CD4-positive, CD25-positive, alpha-beta regulatory T cell (primary cell): ENCODE measurements at places on chromosomes 13 and 19. TPM values are rescaled to one million over a fixed set of nuclear protein-coding genes. Genes with fewer than 3 reads are reported as not detected.

DNA sequence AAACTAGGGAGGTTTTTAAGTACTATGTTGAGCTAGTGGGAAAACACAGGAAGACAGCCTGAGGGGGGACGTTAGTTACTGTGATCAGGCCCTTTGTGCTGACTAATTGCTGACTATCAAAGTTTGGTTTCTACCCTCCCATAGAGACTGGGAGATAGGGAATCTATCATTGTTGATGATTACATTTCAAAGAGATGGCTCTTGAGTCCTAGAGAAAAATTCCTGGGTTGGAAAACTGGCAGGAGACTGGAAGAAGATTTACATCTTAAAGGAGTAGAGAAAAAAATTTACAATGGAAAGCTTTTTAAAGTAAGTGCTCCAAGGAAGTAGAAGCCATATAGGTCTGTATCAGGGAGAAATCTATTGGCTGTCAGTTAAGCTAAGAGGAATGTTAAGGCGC, 522.0 kb upstream of the KLHL1 start:
- DNase-seq = no peak

DNA sequence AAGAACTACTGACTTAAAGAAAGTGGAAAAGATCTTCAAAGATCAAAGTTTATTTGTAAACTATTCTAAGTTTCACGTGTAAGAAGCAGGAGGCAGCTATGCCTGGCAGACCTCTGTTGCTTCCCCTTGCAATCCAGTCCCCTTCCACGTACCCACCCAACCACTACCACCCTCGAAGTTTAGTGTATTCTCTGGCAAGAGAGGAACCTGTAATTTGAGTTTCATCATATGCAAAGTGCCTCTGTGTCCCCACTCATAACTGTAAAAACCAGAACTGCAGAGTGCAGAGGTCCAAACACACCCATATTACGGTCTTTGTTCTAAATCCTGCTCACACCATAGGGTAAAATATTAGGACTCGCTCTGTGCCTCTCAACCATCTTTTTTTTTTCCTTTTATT, 75.8 kb upstream of the FRY start:
- no peak for DNase-seq

- DNase-seq = no peak
These were observed 9.4 kb downstream of the AP1M1 start for GRCh38 chr19:16207063-16207462.

DNA sequence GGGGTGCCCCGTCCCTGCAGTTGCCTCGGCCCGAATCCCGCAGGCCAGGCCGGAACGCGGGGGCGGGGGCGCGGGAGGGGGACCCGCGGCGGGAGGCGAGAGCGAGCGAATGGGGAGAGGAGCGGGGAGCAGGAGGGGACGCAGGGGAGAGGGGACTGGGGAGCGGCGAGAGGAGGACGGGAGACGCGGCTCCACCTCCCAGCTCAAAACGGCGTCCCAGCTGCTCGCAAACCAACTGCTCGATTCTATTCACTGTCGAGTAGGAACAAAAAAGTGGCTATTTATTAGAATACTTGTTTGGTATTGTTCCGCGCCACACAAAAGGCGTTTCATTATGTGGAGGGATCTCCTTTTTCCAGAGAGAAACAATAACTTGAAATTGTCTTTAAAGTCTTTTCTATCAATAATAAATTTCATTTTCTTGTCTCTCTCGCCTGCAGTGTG, 10.6 kb upstream of the SOX1 start:
- DNase-seq = no peak

DNA sequence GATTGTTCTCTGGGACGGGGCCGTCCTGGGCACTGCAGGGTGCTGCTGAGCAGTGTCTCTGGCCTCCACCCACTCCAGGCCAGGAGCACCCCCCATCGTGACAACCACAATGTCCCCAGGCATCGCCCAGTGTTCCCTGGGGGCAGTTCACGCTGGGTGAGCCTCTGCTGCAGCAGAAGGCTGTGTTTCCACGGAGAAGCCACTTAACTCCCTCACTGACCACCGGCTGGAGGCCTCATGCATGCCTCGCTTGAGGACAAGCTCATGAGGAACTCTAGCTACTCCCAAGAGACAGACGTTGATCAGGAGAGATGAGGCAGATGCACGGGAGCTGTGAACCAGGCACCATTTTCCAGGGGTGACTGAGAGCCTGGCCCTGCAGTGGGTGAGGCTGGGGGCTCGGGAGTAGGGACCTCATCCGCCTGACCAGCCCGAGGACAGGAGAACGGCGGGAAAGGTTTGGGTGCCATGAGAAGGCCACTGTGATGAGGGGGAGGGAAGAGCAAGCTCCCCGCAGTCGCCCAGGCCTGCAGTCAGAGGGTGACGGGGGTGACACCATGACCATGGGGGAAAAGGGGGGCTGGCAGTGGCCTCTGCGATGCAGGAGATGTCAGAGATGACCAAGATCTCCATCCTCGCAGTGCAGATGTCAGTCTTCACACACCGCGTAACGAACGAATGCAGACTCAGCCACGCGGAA, 5.1 kb downstream of the SLC39A3 start:
- no peak for DNase-seq

- DNase-seq = no peak
These were observed 27.4 kb upstream of the DCLK1 start for GRCh38 chr13:36158611-36159010.

DNA sequence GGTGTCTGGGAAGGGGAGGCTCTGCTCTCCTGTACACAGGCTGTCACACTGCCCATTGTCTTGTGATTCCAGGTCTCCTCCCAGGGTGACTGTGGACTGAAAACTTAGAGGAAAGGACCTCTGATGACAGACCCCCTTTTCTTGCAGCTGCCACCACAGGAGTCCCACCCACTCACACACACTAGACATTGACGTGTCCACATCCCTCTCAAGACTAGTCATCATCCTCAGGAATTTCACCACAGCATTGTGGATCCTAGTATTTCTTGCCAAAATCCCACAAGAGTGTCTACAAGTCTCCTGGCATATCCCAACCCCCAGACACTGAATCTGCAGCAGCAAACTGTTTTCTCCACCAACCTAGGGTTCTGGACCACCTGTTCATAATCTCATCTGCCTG, 5.3 kb downstream of the ZNF85 start:
- DNase-seq = no peak

DNA sequence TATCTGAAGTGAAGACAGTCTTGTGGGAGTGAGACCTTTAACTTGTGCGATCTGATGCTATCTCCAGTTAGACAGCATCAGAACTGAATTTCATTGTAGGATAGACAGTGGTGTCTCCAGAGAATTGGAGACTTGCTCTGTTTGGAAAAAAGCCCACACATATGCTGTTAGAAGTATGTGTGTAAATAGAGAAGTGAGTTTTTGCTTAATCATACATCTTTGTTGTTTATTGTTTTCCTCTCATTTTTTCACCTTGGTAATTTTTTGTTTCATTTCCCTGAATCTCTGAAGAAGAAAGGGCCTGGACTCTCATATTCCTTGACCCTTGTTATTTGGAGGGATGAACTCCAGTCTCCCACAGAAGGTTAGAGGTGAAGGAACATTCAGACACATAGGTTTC, 21.8 kb downstream of the FPR3 start:
- no peak for DNase-seq

DNA sequence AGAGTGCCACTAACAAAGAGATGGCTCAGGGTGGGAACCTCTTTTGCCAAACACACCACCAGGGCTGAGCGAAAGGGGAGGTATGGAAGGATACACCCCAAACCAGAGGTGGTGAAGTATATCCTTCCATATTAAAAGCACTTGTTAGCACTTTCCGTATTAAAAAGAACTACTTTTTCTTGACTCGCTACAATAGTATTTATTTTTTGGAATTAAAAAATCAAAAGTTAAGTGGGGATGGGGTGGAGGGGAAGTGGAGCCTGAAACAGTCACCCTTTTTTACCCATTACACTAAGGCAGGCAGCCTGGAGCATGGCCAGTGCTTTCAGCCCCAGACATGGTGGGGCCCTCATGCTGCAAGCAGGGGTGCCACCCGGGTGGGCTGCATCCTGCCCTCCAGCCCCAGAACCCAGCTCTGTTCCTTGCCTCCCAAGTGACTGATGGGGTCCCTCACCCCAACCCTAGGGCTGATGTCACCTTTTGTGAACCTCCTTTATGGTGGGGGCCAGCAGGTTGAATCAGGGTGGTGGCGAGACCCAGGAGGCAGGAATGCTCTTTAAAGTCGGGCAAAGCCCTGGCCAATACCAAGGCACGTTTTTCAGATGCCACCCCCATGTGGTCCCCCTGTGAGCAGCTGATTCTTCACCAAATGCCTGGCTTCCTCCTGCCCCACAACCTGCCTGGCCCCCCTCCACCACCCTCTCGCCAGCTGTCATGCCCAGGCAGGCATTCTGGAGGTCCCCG, 31.0 kb downstream of the LYL1 start:
- DNase-seq = no peak

DNA sequence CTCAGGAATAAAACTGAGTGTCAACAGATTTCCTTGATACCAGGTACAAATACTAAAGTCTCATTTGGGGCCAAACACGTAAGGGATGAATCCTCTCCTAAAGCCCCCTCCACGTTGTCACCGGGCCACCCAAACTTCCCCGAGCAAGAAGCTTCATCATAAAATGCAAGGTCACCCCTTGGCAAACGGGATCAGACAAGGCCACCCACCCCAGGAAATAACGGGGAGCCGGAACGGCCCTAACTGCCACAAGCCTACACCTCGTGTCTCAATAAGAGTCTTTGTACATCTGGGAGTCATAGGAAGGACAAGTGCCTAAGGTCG, 717 bp downstream of the EEF2 start:
- DNase-seq = no peak

GRCh38 chr19:1765232-1765903, 12.1 kb downstream of the ONECUT3 start:
- no peak for DNase-seq

DNA sequence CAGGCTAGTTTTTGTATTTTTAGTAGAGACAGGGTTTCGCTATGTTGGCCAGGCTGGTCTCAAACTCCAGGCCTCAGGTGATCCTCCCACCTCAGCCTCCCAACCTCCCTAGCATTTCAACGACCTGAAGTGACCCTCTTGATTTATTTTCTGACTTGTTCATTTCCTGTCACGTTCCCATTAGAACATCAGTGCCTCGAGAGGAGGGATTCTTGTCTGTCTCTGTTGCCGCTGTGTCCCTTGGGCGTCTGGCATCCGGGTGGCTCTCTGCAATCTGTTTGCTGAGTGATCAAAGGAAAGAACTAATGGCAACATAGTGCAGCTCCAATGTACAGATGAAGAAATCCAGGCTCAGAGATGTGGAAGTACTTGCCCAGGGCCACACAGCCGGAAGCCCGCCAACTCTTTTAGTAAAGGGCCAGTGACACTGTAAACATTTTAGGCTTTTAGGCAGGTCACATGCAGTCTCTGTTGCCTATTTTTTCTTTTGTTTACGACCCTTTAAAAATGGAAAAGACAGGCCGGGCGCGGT, 47.5 kb downstream of the NFIC start:
- no peak for DNase-seq

- no peak for DNase-seq
These were observed 135.5 kb downstream of the ZAR1L start for GRCh38 chr13:32179708-32180107.

DNA sequence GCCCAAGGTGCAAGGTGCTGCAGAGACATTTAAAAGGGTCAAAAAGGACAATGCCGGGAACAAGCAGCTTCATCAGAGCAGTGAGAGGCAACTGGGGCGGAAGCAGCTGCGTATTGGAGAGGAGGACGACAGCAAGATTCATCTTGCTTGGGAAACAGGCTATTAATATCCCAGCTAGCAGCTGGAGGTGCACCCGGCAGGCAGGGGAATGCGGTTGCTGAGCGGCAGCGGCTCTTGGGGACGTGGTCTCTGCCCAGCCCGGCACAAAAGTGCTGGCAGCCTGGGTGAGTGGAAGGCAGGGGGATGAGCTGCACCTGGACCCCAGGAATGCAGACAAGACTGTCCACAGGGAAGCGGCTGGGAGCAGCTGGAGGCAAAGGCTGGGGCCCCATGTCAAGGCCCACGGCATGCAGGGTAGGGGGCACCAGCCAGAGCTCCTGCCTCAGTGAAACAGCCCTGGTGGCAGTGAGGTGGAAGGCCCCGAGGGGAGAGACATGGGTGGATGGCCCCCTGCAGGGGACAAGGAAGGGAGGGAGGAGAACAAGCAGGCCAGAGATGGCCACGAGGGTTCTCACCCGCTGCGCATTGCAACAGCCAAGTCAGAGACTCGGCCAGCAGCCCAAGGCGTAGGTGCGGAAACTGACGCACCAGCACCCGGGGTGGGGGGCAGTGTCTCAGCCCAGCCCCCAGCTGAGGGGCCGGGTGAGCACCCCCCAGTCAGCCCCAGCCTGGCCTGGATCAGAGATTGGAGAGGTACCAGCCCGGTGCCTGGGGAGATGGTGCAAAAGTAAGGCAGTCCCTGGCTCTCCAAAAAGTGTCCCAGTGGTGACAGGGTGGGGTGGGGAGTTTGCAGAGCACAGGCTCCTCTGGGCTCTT, 34.4 kb downstream of the PEPD start:
- DNase-seq = no peak

DNA sequence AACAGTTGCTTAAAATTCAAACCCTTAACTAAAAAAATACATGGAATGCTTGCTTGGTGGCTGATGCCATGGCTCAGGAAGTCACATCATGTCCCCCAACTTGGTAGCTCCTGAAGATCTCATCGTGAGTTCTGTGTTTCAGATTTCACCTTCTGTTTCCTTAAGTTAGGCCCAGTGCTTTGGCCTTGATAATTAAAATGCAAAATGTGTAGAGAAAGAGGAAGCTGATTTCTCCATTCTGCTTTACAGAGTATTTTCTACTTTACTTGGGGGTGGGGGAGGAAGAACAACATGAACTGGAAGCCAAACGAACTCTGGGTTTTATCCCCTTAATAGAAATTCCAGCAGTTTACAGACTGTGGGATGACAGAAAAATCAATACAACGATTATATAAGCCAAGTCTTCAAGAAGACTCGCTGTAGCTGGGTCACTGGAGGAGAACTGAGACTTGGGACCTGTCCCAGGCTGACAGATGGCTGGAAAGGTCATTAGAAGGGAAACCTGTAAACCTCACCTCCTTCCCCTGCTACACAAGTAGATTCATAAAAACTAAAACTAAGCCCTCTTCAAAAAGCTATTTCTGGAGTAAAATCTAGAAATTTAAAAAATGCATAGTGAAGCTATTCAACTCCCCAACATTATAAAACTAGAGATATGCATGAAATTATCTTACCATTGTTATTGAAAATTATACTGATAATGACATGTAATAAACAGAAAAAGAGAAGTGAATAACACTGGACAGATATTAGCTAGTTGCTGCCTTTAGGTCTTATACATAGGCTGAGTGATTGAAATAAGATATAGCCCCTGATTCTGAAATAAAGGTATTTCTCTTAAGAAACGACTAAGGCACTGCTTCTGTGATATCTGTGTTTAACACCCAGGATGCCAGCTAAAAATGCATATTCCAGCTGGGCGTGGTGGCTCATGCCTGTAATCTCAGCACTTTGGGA, 22.1 kb upstream of the GGACT start:
- DNase-seq = no peak

The FCGBP gene
- total RNA-seq = 8.4 TPM

The CABP5 gene
- total RNA-seq = 0.32 TPM

The PRTN3 gene
- not detected for total RNA-seq

The SLC10A2 gene
- total RNA-seq = not detected

The TMEM150B gene
- total RNA-seq = 2.1 TPM
